Bronchial epithelial cell (primary cell): ENCODE measurements at places on chromosomes 5 and 9. TPM values are rescaled to one million over a fixed set of nuclear protein-coding genes. Genes with fewer than 3 reads are reported as not detected.

The OTP gene
- not detected in 2 replicates for total RNA-seq

The SLC6A18 gene
- not detected in 2 replicates for total RNA-seq

The GFI1B gene
- not detected in 2 replicates for total RNA-seq

The CHSY3 gene
- total RNA-seq, result under 0.01 and 0.26 TPM in 2 replicates

The TOR1A gene
- 12.7 and 19.2 TPM in 2 replicates for total RNA-seq

The NTNG2 gene
- total RNA-seq, result under 0.01 TPM in 1 of 2 replicates, not detected in the other

The MELK gene
- total RNA-seq, result 8.2 and 12.8 TPM in 2 replicates

The MVB12B gene
- 0.26 and 0.90 TPM in 2 replicates for total RNA-seq

The IFNK gene
- total RNA-seq, result not detected in 2 replicates

The ADGRD2 gene
- total RNA-seq, result 0.38 TPM in 1 of 2 replicates, not detected in the other

The NRG2 gene
- under 0.01 TPM in 2 replicates for total RNA-seq
